ENCODE measurements at places on chromosomes 11 and 22. TPM values are rescaled to one million over a fixed set of nuclear protein-coding genes. Genes with fewer than 3 reads are reported as not detected.

TIMP3 gene
- total RNA-seq = 48.5 TPM

APOBEC3G gene
- 30.1 TPM for total RNA-seq

TRIM49C gene
- not detected for total RNA-seq

MS4A2 gene
- total RNA-seq = 0.80 TPM

ZBTB44 gene
- 83.0 TPM for total RNA-seq

KIAA1671 gene
- 26.4 TPM for total RNA-seq

NRIP3 gene
- 0.30 TPM for total RNA-seq

NAALAD2 gene
- total RNA-seq = 4.3 TPM

AQP11 gene
- 9.9 TPM for total RNA-seq

CCDC89 gene
- 5.3 TPM for total RNA-seq

SLC17A6 gene
- total RNA-seq = not detected

MMP3 gene
- 0.37 TPM for total RNA-seq

MYBPC3 gene
- total RNA-seq = 0.32 TPM

GGTLC2 gene
- total RNA-seq = not detected

SLC22A25 gene
- not detected for total RNA-seq

OR51E1 gene
- total RNA-seq = 0.40 TPM

CYP2D6 gene
- 0.97 TPM for total RNA-seq

UPK3A gene
- not detected for total RNA-seq

HTR3B gene
- not detected for total RNA-seq

SNX32 gene
- 0.66 TPM for total RNA-seq

MUC6 gene
- total RNA-seq = 0.46 TPM

DNHD1 gene
- 9.3 TPM for total RNA-seq

F2 gene
- total RNA-seq = not detected

MADD gene
- 43.4 TPM for total RNA-seq

GTSE1 gene
- 0.23 TPM for total RNA-seq

NRGN gene
- total RNA-seq = 4.5 TPM

FREY1 gene
- total RNA-seq = 0.67 TPM

CHST1 gene
- total RNA-seq = 9.9 TPM

ACR gene
- 1.3 TPM for total RNA-seq

ANKK1 gene
- total RNA-seq = 1.2 TPM

RNF215 gene
- total RNA-seq = 18.5 TPM

TRIM49 gene
- not detected for total RNA-seq

ALKBH8 gene
- 10.1 TPM for total RNA-seq

TUB gene
- total RNA-seq = 33.4 TPM

HOATZ gene
- total RNA-seq = 2.0 TPM

PGA5 gene
- total RNA-seq = not detected

VWA5A gene
- 10.7 TPM for total RNA-seq

PHOX2A gene
- total RNA-seq = not detected

BACE1 gene
- 12.6 TPM for total RNA-seq

SCN3B gene
- 1.1 TPM for total RNA-seq

PHLDB1 gene
- 137 TPM for total RNA-seq

DBX1 gene
- not detected for total RNA-seq

PKDREJ gene
- total RNA-seq = 0.17 TPM

PLEKHB1 gene
- 2.5 TPM for total RNA-seq

OR56A1 gene
- total RNA-seq = not detected

FBLN1 gene
- 282 TPM for total RNA-seq

Measured in ovary (tissue), 10 donors.